T-helper 17 cell (primary cell): ENCODE measurements at places on chromosomes 6 and 20. TPM values are rescaled to one million over a fixed set of nuclear protein-coding genes. Genes with fewer than 3 reads are reported as not detected.

KIF25 gene
- not detected for total RNA-seq

PLEKHG1 gene
- 12.9 TPM for total RNA-seq

ECT2L gene
- not detected for total RNA-seq

DNA sequence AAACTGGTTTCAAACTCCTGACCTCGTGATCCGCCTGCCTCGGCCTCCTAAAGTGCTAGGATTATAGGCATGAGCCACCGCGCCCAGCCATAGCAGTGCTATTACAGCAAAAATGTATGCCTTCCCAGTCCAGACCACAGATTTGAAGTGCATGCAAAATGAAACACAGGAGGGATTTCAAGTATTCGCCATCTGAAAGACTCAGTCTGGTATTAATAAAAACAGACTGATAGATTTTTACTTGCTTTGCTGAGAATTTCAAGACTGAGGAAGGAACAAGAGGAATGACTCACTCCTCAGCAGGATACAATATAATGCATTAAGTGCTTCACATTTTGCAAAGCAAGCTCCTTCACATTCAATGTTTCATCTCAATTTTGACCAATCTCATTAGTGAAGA is 134.9 kb downstream of the TMEM200A start:
- no peak for DNase-seq

GRCh38 chr6:27662769-27663168 is 189.9 kb upstream of the ZNF184 start:
- no peak for DNase-seq

- no peak for DNase-seq
Observed at GRCh38 chr6:105151644-105152043, 28.2 kb downstream of the POPDC3 start.

DNA sequence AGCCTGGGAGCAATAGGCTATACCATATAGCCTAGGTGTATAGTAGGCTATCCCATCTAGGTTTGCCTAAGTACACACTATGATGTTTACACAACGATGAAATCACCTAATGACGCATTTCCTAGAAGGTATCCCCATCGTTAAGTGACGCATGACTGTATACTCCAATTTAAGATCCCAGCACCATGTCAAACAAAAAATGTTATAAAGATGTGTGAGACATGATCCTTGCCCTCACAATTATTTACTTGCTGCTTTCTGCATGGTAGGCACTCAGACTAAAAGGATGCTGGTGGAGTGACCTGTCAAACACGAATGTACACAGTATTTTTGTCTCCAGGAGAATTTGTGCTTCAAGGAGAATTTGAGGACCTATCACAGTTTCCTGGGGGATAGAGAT is 32.3 kb downstream of the SNAP25 start:
- DNase-seq: no peak

DNA sequence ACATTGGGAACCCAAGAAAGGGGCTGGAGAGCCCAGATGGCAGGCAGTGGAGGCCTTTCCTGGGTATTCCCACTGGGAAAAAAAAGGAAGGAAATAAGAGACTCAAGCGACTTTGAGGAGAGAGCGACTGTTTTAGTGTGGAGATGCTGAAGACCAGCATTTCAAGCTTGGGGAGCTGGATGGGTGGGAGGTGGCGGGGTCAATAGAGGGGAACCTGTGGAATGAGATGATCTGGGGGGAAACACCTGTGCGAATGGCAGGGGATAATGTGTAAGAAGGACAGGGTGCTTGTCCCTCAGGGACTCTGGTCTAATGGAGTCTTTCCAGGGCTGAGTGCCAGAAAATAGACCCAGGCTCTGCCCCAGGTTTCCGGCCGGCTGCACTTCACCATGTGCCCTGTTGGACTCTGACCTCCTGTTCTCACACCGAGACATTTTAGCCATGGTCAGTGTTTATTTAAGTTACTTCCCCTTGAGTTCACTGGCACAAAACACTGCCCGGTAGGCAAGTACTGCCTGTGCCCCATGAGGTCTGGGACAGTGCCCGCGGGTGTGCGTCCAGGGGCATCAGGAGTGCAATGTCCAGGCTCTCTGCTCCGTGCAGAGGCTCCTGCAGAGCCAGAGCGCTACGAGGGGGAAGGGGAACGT is 50.4 kb upstream of the NKX2-2 start:
- DNase-seq: no peak

GRCh38 chr6:149855741-149856140 is 8.4 kb downstream of the LRP11 start:
- DNase-seq: no peak
